Nucleus accumbens (tissue), 56 donors: ENCODE measurements at places on chromosomes 1 and 21.

GRCh38 chr21:29775462-29775861 is 164.3 kb downstream of the GRIK1 start:
- no peak for DNase-seq

- no peak for DNase-seq
These were observed 832 bp downstream of the HCN3 start for GRCh38 chr1:155277902-155278688.

DNA sequence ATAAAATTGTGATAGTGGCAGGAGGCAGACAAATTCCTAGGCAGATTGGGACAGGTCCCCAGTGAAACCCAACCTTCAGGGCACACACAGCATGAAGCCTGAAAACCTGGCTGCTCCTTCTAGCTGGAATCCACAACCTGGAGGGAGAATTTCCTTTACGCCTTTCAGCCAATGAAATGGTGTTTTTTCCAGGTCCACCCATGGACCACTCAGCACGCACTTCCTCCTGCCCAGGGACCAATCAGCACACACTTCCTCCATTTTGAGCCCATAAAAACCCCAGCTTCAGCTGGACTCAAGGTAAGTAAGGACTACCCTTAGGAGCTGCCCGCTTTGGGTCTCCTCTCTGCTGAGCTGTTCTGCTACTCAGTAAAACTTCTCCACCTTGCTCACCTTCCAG is 120.1 kb downstream of the AKT3 start:
- DNase-seq, result no peak

DNA sequence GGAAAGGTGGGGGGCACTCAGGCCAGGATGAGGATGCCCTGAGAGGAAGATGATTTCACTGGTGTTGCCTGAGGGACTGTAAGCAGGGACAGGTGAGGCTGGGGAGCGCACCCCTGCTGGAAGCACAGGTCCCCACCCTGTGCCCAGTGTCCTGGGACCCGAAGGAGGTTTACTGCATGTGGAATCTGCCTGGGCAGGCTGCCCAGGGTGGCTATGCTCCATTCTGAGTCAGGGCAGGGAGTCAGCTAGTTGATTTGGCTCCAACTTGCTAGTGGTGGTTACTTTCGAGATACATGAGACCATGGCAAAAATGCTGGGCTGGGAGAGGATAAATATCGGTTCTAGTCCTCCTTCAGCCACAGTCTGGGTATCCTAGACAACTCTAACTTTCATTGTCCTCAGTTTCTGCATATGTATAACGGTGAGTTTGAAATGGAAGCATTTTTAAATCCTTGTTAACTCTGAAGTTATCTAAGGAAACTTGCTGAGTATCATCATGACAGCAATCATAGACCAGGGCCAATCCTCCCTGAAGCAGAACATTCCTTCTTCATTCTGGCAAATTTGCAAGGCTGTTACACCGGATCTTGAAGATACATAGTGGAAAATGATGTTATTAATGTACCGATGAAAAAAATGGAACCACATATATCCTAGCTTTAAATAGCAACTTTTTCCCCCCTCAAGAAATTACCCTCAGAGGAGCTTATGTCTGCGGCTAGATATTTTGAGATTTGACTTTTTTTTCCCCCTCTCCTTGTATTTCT is 7.7 kb downstream of the TLR5 start:
- DNase-seq, result no peak

DNA sequence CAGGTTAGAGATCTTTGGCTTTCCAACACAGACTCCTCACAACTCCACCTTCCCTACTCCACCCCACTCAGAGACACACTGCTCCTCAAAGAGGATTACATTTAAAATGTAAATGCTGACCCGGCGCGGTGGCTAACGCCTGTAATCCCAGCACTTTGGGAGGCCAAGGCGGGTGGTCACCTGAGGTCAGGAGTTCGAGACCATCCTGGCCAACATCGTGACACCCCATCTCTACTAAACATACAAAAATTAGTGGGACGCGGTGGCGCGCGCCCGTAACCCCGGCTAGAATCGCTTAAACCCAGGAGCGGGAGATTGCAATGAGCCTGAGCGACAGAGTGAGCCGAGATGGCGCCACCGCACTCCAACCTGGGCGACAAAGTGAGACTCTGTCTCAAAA is 1.8 kb upstream of the ANP32E start:
- DNase-seq, result no peak

- DNase-seq, result no peak
These were observed 27.6 kb downstream of the SPATA21 start for GRCh38 chr1:16409536-16410152.

DNA sequence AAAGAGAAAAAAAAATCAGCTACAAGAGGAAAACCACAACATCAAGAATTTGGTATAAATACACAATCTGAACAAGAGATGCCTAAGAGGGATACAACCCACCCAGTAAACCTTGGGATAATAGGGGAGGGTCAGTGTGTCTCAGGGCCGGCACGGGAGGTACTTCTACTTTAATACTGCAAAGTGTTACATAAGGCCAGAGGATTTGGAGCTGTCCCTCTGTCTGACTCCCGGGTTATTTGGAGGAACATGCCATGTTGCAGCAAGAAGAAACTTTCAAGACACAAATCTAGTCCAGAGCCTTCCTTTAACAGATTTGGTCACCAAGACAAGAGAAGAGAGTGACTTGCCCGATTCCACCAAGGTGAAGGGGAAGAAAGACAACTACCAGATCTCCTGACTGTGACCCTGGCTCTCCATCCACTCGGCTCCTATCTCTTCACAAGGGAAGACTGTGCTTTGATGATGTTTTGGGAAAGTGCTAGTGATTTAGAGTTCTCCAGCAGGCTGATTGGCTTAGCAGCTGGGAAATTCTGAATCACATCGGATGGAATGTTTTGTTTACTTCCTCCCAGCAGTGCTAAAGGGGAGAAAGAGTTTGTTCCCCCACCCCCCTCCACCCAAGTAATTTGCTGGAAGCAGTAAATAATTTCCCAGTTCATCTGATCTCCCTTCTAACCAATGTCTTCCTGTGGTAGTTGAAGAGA is 29.3 kb downstream of the SGIP1 start:
- no peak for DNase-seq

DNA sequence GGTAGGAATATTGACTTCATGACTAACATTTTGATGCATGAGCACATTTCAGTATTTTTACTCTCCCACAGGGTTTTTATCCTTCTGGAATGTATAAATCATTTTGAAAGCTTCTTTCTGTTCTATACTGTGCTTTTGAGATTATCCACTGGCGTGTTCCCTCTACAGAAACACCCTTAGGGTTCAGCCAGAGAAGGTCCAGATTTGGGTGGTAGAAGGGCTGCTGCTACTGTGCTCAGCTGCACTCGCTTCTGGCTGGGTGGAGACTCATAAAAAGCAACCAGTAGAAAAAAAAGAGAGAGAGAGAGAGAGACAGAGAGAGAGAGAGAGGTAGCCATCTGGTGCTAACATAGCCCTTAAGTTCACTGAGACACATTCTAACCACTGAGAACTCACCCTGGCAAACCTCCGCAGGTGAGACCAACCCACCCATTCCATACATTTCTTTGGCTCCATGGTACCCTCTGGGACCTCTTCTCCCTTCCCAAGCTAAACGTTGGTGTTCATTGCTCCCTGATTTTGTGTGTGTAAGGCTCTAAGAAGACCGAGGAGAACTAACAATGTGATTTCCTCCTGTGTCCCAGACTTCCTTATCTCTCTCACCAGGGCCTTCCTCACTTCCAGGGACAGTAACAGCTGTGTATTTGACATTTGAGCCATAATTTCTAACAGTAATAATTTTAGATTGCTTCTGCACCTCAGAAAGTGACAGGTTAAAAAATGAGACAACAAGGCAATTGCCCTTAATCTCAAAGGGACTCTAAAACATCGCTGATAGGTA is 7.2 kb downstream of the APCS start:
- DNase-seq, result no peak

- DNase-seq, result no peak
These were observed 895.6 kb downstream of the TTLL7 start for GRCh38 chr1:83103341-83103740.

GRCh38 chr1:162857850-162858249 is 3.1 kb downstream of the CCDC190 start:
- DNase-seq, result no peak

DNA sequence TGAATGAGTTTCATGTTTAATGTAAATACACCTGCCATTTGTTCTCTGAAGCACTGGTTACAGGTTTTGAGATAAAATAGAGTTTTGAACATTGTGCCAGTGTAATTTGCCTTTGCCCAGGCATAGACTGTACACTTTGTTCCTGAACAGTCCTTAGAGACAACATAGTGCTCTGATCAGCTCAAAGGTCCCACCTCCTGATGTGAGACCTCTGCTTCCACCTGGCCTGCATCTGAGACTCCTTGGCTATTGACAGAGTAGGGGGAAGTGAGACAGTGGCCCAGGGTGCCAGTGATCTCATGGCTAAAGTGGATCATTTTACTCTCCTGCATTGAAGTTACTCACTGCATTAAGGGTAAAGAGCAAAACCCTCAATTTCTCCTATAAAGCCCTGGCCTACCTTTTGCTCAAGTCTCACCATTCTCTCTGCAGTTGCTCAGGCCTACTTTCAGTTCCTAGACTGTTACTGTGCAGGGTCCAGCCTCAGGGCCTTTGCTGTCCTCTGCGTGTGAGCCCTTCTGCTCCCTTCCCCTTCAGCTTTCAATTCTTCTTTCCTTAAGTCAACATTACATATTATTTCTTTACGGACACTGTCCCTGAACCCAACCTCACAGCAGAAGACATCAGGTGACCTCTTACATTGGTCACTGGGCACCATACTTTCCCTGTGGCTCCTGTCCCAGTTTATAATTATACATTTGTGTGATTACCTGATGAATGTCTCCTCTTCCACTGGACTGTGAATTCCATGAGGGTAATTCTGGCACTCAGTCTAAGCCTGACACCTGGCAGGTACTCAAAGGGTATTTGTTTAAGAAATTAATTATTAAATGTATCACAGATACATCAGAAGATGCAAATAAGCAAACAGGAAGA is 142.9 kb downstream of the ROR1 start:
- DNase-seq, result no peak

DNA sequence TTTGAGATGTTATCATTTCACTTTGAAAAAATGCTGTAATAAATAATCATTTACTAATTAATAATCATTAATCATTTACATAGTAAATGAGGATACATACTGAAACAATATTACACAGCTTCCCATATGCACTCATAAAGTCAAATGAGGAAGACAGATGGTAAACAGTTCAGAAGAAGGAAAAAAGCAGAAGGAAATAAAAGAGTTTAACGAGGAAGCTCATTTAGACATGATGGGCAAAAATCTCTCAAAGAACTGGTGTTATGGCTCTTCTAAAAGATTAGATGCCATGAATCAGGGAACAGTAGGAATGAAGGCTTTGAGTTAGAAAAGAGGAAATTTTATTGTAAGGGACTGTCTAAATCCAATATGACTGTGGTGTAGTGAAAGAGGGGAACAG is 347.6 kb downstream of the PTPRC start:
- no peak for DNase-seq

DNA sequence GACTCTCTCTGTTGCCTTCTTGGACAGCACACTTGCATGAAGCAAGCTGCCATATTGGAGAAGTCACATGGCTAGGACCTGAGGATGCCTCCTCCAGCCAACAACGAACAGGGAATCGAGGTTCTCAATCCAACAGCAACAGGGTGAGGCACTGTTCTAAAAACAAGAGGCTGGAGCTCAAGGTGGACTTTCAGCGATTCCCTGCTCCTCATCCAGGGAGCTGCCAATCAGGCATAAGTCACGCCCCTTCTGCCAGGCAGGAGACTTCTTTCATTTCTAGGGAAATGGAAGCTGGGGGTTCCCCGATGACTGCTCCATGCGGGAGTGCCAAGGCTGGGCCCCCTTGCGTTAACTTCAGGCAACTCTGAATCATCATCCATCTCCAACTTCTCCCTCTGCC is 22.7 kb upstream of the IFNAR1 start:
- no peak for DNase-seq

GRCh38 chr1:213388199-213388598 is 337.2 kb downstream of the RPS6KC1 start:
- no peak for DNase-seq

- DNase-seq, result no peak
These were observed 207.2 kb downstream of the ZC3H11B start for GRCh38 chr1:219405531-219406331.

DNA sequence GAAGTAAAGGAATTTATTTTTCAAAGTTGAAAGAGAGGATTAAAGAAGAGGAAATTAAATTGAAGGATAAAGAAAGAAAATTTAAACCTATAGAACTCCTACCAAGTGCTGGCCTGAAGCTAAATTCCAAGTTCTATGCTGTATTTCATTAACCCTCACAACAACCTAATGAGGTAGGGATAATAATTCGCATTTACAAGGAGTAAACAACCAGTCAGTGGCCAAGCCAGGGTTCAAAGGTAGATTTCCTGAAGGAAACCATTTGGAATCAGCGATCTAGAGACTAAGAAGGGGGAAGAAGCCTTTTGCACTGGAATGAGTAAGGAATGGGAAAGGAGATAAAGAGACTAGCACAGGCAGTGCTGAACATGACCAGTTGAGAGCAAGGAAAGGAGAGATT is 265.8 kb upstream of the ST6GALNAC5 start:
- DNase-seq, result no peak

DNA sequence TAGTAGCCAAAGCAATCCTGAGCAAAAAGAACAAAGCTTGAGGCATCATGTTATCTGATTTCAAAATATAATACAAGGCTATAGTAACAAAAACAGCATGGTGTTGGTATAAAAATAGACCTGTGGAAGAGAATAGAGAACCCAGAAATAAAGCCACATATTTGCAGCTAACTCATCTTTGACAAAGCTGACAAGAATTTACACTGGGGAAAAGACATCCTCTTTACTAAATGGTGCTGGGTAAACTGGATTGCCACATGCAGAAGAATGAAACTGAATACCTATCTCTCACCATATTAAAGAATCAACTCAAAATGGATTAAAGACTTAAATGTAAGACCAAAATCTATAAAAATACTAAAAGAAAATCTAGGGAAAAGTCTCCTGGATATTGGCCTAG is 59.5 kb upstream of the CD55 start:
- no peak for DNase-seq

DNA sequence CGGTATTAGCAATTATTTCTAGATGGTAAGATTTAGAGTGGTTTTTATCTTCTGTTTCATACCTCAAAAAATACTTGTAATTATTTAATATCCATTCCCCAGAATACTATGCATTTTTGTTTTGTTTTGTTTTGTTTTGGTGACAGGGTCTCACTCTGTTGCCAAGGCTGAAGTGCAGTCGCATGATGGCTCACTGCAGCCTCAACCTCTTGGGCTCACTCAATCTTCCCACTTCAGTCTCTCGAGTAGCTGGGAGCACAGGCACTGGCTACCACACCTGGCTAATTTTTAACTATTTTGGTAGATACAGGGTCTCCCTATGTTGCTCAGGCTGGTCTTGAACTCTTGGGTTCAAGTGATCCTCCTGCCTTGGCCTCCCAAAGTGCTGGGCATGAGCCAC is 252.7 kb downstream of the AKT3 start:
- no peak for DNase-seq

- DNase-seq, result no peak
These were observed 112.3 kb downstream of the TSEN15 start for GRCh38 chr1:184163674-184164465.

- DNase-seq, result no peak
These were observed 93.9 kb upstream of the ZBTB18 start for GRCh38 chr1:243957141-243957540.
